Breast epithelium (tissue), 4 donors: ENCODE measurements at places on chromosomes 2 and 18.

GRCh38 chr2:128026448-128027277 lies 1.2 kb downstream of the SAP130 start:
- no peak for DNase-seq

DNA sequence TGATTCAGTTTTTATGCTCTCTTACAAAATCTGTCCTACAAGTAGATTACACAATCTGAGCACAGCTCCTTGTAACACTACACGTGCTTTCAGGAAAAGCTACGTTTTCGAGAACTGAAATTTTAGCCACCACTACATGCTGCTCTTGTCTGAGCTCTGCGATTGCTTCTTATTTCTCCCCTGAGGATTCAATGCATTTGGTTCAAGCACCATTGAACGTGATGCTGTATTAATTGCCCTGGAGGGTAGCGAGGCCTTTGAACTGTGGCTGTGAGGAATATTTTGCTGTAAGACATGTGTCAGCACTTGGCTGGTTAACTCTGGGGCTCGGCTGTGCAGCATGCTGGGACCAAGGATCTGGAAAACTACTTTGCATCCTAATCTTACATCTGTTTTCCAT lies 405.8 kb downstream of the EPHA4 start:
- DNase-seq, result no peak

DNA sequence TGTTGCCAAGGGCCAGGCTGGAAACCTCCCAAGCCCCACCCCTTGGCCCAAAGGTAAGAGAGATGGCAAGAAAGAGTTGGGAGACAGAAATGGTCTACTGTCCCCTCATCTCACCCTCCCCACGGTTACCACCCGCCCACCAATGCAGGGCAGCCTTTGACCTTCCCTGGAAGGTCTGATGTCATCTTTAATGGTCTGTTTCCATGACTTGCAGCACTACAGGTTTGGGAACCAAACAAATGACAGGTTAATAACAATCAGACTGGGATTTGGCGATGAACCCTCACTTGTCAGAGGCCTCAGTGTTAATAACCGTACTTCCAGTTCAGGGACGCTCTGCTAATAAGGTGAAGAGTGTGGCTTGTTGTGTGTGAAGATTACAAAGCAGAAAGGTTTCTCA lies 70.4 kb downstream of the MRO start:
- no peak for DNase-seq

GRCh38 chr2:237910576-237911362 lies 51.3 kb downstream of the RAMP1 start:
- DNase-seq, result no peak
